ENCODE measurements at places on chromosomes 3 and 15.
A peak's percentile ranks its signal among the peaks of the same experiment; 100 is the strongest.

GRCh38 chr15:47932951-47933641, 187.7 kb upstream of the SLC24A5 start:
- DNase-seq, result no peak

- peak; percentile 28 for DNase-seq
Measured at GRCh38 chr3:43994657-43995546, 246.8 kb upstream of the TOPAZ1 start.

DNA sequence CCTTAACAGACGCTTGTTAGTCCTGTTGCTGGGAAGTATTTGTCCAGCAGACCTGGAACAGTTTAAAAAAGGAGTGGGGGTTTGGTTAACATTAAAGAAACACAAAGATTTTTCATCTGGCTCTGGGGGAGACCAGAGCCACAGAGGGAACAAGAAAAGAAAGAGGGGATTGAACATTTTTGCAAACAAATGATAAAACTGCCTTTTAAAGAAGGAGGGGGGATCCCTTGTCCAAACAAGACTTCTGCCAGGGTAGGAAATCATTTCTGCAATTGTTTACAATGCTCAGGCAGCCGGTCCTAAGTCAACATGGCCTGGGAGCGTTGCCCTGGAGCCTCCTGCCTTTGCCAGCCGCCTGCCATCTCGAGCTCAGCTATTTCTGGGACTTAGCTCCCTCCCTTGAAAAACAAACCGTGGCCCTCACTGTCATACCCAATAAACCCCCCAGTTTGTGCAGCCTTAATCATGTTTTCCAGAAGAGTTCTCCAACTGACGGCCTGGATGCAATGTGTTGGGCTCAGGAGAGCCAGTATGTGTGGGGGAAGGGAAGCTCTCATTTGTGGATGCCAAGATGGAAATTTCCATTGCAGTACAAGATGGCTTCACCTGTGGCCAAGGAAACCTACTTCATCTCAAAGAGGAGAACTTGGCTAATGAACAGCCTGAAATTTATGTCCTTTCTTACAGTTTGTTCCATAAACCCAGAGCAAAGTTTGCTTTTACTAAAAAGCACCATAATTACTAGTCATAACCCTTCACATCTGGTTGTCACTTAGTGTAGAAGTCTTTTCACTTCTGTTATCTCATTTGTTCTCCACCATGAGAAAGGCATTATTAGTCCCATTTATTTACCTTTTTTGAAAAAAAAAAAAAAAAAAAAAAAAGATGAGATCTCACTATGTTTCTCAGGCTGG, 75.9 kb upstream of the RNU6-1 start:
- DNase-seq, result peak; percentile 77

DNA sequence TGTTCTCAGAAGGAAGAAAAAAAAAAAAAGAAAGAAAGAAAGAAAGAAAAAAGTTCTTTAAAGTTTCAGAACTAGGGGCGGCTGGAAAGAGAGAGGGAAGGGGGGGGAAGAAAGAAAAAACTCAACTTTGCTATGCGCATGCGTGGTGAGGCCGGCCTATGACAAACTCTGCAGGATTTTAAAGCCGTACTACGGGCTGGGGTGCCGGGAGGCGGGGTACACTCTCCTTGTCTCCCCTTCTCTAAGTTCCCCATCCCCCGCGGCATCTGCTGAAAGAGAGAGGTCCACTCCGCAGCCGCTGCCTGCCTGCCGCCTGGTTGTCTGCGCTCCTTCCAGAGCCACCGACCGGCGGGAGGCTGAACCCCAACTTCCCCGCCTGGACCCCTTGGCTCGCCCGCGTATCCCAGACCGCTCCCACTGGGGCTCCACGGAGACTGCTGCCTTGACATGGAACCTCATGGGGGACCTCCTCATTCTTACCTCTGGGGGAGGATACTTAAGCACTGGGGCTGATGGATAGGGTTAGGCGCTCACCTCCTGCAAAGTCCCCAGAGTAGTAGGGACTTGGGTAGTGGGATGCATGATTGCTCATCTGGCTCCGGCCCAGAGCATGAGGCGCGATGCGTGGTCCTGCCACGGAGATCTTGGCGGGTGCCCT, 1.4 kb upstream of the WNT5A start:
- no peak for DNase-seq

- DNase-seq, result no peak
Measured at GRCh38 chr3:17825298-17825697, 82.9 kb upstream of the TBC1D5 start.

- no peak for DNase-seq
Measured at GRCh38 chr3:131048030-131048429, 21.4 kb downstream of the NEK11 start.

- DNase-seq, result no peak
Measured at GRCh38 chr3:172869784-172870518, 119.4 kb downstream of the ECT2 start.

DNA sequence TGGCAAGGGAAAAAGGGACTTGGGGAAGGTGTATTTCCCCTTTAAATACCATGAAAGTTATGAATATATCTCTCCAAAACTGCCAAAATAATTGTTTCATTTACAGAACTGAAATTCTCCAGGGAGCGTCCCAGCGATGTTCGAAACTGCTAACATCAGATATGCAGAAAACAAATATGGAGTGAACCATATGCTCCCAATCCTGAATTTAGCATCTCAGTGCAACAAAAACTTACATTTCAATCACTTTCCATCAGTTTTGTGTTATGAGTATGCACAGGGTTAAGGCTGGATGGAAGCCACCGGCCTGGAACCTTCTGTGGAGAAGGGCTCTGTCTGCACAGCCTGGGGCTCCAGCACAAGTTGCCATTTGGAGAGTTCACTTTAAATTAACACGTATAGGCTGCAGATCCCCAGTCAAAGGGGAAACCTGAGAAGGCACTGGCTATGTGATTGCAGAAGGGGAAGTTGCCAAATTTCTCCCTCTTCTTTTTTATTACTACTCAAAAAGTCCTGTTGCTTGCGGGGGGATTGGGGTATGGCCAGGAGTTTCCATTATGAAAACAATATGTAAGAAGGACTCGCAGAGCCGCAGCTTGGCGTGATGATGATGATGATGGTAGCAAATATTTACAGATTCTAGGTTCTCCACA, 56.9 kb upstream of the FOXP1 start:
- no peak for DNase-seq

GRCh38 chr3:12729051-12729651, 29.9 kb downstream of the TMEM40 start:
- DNase-seq, result no peak

DNA sequence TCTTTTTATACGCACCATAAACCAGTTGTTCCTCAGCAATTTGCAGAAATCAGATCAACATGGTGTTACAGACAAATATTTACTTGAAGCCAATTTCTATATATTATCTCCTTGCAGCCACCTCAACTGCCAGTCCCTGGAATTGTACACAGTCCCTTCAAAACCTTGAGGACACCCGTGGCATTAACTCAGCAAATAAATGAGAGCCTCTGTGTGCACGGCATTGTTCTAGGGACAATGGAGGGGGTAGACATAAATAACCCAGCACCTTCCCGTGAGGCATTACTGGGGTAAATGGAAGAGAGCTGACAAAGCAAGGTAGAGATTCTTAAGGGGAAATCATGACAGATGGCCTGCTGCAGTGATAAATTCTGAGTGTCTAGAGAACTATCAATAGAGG, 12.5 kb downstream of the TM2D3 start:
- DNase-seq, result no peak

DNA sequence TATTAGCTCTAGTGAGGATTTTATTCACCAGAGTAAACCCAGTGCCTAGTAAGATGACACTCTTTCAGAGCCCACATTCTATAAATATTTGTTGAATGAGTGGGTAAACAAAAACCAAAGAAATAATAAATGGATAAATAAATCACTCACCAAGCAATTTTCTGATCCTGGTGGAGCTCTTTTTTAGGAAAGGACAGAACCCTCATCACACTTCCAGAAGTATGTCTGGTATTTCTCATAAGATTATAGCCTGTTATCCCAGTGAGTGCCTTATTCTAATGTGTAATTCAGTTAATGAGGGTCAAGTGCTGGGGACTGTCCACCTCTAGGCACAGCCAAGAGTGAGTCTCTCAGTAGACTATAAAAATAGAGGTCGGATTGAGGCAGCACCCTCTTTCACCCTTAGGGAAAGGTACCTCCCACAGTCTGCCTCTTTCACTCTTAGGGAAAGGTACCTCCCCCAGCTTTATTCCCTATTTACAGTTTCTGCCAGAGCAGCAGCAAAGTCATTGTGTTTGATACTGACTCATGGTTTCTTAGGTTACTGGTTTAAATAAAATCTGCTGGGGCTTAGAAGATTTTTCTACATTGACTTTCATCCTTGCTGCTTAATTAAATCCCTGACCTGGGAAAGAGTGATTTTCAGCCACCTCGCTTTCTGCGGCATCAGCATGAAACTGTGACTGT, 145.0 kb downstream of the STAC start:
- DNase-seq, result no peak

DNA sequence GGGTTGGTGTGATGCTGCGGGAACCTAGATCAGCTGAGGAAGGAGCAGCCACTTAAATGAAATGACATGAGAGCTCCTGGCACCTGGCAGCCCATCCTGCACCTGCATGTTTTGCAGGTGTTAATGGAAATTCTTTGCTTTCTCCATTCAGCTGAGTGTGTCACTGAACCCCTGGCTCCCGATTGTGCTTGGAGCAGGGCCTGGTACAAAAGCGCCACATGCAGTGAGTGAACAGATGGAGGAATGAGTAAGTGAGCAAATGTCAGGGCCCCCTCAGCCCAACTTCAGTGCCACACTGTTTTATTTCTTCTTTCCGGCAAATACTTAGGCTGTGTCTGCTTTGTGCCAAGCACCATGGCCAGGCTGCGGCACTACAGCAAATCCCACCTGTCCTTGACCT, 132.2 kb downstream of the ASB7 start:
- no peak for DNase-seq

- no peak for DNase-seq
Measured at GRCh38 chr15:61871926-61872522, 188.2 kb downstream of the VPS13C start.

- no peak for DNase-seq
Measured at GRCh38 chr15:77416954-77417353, 3.0 kb downstream of the PEAK1 start.

- no peak for DNase-seq
Measured at GRCh38 chr15:81211376-81211775, 14.7 kb downstream of the IL16 start.

DNA sequence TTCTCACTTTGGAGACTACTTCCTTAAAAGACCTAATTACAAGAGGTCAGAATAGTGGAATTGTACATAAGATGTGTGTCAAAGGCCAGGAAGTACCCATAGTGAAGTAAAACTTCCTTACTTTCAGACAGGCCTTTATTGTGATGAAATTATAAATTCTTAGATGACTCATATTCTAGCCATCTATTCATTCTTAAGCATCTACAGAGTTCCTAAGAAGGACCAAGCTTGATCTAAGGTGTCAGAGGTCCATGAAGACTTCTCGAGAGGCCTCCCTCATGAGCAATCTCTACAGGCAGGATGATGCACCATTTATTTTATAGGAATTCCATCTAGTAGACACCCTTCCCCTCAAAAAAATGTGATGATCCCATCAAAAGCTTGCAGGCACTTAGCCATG, 493.3 kb downstream of the MAGI1 start:
- DNase-seq, result no peak

DNA sequence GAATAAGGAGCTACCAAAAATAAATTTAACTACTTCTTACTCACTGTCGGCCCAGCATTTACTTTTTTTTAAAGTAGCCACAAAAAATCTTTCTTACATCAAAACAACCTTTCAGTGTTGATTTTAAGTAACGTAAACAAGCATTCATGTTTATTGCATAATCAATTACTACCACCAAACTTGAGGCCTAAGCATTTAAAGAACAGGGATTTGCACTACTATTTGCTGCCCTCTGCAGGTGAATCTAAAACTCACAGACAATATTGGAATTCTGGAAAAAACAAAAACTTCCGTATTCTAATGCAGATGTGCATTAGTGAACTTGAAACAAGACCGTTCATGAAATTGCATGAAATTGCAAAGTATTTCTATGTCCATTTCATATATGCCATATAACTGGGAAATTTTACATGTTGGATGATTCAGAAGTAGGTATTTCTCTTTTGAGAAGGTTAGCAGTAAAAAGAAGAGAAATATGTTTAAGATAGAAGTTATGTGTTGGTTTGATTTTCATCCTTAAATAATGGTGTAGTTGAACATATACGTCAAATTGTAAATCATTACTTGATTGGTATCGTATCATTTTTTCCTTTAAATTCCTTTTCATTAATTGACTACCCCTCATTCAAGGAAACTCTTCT, 55.6 kb downstream of the CGGBP1 start:
- DNase-seq, result peak; percentile 7

- no peak for DNase-seq
Measured at GRCh38 chr3:19457449-19457848, 309.1 kb downstream of the KCNH8 start.

GRCh38 chr3:157407769-157408168, 28.9 kb upstream of the PTX3 start:
- no peak for DNase-seq

DNA sequence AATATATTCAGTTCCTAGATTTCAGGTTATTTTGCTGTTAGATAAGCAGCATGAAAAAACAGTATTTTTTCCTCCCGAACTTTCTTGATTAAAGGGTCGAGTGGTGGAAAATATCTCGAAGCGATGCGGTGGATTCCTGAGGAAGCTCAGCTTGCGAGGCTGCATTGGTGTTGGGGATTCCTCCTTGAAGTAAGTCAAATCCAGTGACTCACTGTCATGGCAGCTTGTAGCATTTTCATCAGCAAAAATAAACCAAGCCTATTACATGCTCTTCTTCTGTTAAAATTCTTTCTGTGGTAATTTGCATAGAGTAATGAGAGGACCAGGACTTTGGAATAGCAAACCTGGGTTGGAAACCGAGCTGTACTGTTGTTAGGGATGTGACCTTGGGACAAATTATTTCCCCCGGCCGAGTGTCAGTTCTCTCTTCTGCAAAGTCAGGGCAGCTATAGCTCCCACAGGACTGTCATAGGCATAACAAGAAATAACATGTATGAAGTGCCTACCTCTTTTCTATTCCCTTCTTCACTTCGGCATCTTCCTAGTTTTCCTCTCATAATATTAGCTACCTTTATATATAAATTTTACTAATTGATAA, 75.6 kb downstream of the UBP1 start:
- DNase-seq, result no peak

- no peak for DNase-seq
Measured at GRCh38 chr3:78924711-78925110, 843.1 kb downstream of the ROBO1 start.

DNA sequence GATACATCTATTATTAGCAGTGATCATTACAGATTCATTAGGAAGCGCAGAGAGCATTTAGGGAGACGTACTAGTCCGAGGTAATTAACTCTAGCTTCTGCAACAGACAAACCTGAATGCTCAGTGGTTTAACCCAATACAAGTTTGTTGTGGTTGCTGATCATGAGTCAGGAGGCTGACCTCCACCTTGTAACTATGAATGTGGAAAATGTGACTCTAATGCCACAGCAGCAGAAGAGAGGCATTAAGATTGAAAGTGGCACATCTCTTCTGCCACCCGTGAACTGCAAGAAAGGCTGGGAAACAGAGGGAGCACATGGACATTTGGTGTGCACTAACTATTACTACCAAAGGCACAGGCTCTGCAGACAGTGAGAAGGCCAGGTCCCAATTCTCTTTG, 71.2 kb upstream of the C3orf80 start:
- DNase-seq, result no peak
